Activated T-cell treated with anti-CD3 and anti-CD28 coated beads, Interleukin-2, amount 50 U/mL, for 24 hours (primary cell): ENCODE measurements at places on chromosomes 3 and 15.

- no peak for DNase-seq
Measured at GRCh38 chr3:155138677-155139076, 58.6 kb downstream of the MME start.

GRCh38 chr3:99012051-99012450, 110.6 kb upstream of the DCBLD2 start:
- no peak for DNase-seq

DNA sequence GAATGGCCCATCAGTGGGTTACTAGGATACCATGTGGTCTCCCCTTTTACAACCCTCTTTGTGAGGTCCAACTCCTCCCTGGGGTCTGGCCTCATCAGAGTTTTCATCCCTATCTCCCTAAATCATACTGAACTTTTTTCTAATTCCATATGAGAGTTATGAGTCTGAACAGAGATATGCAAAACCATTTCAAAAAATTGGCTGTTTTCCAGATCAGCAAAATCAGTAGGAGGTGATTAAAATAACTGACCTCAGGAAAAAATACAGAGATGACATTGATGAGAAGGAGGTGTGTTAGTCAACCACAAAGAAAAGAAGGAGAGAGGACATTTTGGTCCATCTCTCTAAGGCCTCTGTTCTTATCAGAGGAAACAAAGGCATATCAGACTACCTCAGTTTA, 200.8 kb upstream of the CFAP20DC start:
- no peak for DNase-seq

DNA sequence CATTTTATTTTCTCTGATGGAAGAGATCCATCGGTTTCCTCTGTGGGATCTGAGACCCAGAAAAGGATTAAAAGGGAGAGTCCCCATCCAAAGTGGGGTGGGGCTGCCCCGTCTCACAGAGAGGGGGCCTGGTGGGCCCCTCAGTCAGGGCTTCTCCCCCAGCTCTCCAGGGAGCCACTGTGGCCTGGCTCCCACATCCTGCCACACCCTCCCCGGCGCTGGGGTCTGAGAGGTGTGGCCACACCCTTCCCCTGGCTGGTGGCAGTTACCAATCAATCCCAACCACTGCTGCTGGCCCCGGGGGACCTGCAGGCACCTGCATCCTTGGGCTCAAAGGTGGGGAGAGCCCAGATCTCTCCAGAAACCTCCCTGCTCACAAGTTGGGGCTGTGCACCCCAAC, 161.8 kb upstream of the IQSEC1 start:
- DNase-seq, result no peak

GRCh38 chr15:58419803-58420524, 11.8 kb upstream of the LIPC start:
- no peak for DNase-seq
